ENCODE measurements at places on chromosomes 4 and X. TPM values are rescaled to one million over a fixed set of nuclear protein-coding genes. Genes with fewer than 3 reads are reported as not detected.

Gene GIMD1
- not detected for total RNA-seq

Gene AADAT
- 3.3 TPM for total RNA-seq

Gene FAM9C
- total RNA-seq = not detected

Gene MAGEB17
- total RNA-seq = not detected

Gene GUCY1A1
- total RNA-seq = 63.6 TPM

Gene CDX4
- not detected for total RNA-seq

Gene SRPX2
- 16.4 TPM for total RNA-seq

Gene ATP1B4
- 0.16 TPM for total RNA-seq

Gene SYN1
- 12.9 TPM for total RNA-seq

Gene FDCSP
- total RNA-seq = not detected

Gene RHOXF2
- not detected for total RNA-seq

Gene PLAC8
- total RNA-seq = 0.79 TPM

Gene HSFX1
- total RNA-seq = 2.9 TPM

Gene FGFR3
- total RNA-seq = 1.9 TPM

Gene TMEM47
- total RNA-seq = 32.2 TPM

Gene MTMR8
- 0.59 TPM for total RNA-seq

Gene ALB
- total RNA-seq = not detected

Gene TMEM35A
- total RNA-seq = not detected

Gene SH3RF1
- total RNA-seq = 10.2 TPM

Gene EDA
- 5.6 TPM for total RNA-seq

Gene AFF2
- 0.48 TPM for total RNA-seq

Gene SMARCAD1
- total RNA-seq = 11.5 TPM

Gene ADH1B
- total RNA-seq = 17.9 TPM

Gene SSX2B
- total RNA-seq = not detected

Gene IL21
- total RNA-seq = not detected

Gene ITM2A
- 42.0 TPM for total RNA-seq

Gene GLRB
- 10.2 TPM for total RNA-seq

Gene CENPVL2
- total RNA-seq = not detected

Gene SPP1
- 23.8 TPM for total RNA-seq
